ENCODE measurements at places on chromosomes 13 and 19.
A peak's percentile ranks its signal among the peaks of the same experiment; 100 is the strongest.

DNA sequence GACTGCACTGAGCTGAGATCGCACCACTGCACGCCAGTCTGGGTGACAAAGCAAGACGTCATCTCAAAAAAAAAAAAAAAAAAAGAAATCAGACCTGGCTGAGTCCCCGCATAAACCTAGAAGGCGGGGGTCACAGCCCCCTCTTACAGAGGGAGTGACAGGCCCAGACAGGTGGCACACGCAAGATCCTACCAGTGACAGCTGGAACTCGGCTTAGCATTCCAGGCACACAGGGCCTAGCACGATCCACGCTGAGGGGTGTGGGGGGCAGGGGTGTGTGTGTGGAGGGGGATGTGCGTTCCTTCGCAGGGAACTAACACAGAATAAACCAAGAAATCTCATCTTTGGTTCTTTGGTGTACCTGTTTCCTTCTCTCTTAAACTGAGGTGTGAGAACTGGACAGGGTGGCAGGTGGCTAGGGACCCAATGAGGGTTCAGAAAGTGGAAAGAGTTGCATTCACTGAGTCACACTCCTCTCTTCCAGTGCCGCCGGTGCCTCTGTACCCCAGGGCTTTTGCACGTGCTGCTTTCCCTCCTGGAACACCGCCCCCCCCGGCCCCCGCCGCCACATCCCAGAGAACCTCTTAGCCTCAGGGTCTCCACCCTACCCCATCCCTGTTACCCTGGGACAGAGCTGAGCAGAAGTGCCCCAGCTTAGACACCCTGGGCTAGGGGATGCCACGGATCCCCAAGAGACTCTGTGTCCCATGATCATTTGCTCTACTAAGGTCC lies 5.0 kb downstream of the SGTA start:
- DNase-seq, result no peak

- no peak for DNase-seq
These were observed 14.7 kb upstream of the ZNF14 start for GRCh38 chr19:19747357-19748220.

GRCh38 chr19:58546019-58546530 lies 2.2 kb downstream of the TRIM28 start:
- DNase-seq, result no peak

- peak; percentile 32 for DNase-seq
These were observed 76.8 kb upstream of the ZNF835 start for GRCh38 chr19:56748378-56748777.

GRCh38 chr19:56092685-56093631 lies 28.1 kb downstream of the ZNF787 start:
- no peak for DNase-seq

DNA sequence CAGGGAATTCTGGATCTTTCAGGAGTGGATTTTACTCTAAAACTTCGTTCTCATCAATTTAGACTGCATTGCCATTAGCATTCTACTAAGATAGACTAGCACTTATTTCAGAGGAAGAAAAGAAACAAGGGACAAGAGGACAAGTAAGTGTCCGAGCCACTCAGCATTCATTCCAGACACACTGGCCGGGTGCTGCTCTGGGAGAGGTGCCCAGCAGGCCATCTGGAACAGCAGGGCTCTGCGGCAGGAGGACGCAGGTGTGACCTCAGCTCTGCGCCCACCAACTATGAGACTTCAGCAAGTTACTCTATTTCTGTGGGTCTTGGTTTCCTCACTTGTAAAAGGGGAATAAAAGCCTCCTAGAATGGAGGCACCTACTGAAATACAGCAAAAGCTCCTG lies 4.2 kb downstream of the EPS15L1 start:
- no peak for DNase-seq

DNA sequence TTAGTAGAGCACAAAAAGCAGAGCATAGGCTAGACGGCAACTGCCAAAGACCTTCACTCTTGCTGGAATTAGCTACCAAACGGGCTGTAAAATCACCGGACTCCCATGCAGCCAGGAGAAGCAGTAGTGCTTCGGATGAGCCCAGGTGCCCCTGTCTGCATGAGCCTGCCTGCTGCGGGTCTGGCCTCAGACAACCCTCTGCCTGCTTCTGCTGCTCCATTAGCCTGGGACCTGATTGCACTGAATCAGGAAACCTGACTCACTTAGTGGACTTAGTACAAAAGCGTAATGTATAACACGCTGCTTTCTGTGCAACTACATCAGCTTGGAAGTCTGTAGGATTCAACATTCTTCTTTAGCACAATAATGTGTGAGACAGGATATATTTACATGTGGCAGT lies 170.0 kb downstream of the LMO7 start:
- DNase-seq, result no peak

DNA sequence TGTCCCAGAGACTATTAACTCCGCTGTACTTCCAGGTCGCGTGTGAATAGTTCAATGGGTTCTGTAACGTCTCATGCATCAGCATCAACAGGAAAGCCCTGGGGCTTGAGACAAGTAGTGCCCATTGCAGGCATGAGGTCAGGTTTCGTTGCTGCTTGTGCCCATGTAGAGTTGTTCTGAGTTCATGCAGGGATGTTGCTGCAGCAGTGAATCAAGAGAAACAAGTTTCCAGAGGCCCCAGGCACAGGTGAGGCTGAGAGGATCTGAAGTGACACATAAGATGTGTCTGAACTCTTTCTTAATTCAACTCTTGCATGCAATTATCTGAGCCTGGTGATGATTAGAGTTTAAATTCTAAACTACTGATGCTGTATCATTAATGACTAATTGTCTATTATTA lies 8.6 kb upstream of the ZNF283 start:
- DNase-seq, result no peak

DNA sequence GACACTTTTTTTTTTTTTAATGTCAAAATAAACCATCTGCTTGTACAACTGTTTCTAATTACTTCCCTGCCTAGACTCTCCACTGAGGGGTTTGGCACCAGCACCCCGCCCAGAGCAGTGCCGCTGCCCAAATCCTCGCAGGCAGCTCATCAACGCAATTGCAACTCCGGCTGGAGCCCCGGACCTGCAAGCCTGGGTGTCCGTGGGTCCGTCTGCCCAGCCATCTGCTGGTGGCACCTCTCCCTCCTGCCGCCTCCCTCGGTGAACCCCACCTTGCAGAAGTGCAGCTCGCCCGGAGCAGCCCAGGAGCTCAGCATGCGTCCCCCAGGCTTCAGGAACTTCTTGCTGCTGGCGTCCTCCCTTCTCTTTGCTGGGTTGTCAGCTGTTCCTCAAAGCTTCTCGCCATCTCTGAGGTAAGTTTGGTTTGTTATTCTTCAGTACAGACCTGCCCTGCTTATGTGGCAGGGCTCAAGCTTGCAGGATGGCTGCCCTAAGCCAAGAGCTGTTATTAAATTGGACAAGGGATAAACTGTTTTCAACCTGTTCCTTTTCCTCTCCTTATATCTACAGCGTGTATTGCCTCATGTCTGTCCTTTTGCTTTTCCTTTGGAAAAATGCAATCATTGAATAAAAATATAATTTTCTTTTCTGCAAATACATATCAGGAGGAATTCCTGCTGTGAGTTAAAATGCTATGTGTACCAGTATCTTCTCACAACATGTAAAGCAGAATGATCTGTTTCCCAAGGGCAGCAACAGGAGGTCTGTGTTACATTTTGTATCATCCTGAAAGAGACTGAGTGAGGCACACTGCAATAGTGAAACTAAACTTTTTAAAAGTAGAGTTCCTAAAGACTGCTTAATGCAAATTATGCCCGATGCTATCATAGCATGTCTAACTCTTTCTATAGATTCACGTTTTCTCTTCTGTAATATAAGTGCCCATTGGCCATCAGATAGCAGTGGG lies at the start of gene ITGBL1:
Gene ITGBL1, plus strand, starts transcription at position 157 of the 967 bp plus-strand sequence. Its CDS starts 159 bp downstream, at position 316.
- DNase-seq, result peak; percentile 7

- no peak for DNase-seq
These were observed 11.1 kb downstream of the ZC3H4 start for GRCh38 chr19:47102346-47103060.

DNA sequence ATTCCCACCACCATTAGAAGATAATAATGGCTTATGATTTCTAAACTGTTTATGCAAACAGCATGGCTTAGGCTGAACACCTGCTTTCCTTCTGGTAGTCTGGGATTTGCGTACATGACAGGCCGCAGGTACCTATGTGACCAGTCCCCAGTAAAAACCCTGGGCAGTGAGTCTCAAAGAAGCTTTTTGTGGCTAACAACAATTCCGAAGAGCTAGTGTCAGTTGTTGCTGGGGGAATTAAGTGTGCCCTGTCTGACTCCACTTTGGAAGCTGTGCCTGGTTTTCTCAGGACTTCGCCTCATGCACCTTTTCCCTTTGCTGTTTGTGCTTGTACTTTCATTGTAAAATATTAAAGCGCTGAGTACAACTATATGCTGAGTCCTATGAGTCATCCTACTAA lies 250.2 kb upstream of the MIR17HG start:
- no peak for DNase-seq

DNA sequence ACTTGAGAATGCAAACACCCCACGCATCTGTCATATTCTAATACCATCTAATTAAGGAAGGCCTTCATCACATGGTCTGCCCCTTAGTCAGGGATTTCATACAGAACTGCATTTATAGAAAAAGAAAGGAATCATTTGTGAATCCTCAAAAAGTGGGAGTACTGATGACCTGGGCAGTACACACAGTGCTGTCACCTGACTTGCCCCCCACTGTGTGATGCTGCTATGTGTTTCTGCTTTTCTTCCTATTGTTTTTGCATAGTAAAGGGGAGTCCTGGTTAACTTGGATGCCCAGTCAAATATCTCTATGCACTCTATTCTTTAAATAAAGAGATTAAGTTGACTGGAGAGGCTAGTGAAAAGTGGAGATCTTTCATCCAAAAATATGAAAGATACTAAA lies 1921.2 kb upstream of the PRR20A start:
- DNase-seq, result no peak

DNA sequence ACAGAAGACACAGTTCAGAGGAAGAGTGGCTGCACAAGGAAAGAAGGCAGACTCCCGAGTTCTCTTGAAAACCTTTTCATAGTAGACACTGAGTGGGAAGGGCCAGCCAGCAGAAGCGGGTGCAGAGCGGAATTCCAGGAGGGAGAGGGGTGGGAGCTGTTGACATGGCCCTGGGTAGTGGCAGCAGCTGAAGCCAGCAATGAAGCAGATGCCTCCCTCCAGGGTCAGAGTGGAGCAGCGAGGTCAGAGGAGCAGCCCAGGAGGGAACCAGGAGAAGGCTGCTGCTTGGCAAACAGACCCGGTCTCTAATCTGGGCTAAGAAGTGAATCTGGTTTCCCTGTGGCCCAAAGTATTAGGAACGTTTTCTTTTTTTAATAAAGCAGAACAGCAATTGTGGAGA lies 73.9 kb upstream of the SPATA13 start:
- no peak for DNase-seq

DNA sequence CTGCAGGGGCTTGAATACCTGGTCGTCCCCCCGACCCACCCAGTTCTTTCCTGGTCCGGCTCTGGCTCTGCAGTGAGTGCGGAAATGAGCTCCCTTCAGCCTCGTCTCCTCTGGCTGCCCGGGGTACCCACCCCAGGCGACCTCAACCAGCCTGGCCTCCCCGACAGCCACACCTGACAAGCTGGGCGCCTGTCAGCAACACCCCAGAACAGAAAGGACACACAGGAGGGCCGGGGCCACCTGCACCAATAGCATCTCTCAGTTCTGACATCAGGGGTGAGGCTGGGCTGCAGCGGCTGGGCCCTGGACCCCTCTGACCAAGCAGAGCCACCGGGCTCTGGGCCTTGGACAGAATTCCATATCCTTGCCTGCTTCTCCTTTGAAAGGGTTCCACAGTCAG lies 19.7 kb downstream of the SUGP1 start:
- no peak for DNase-seq

- DNase-seq, result peak; percentile 72
These were observed 213.3 kb upstream of the MIR17HG start for GRCh38 chr13:91133941-91134802.

DNA sequence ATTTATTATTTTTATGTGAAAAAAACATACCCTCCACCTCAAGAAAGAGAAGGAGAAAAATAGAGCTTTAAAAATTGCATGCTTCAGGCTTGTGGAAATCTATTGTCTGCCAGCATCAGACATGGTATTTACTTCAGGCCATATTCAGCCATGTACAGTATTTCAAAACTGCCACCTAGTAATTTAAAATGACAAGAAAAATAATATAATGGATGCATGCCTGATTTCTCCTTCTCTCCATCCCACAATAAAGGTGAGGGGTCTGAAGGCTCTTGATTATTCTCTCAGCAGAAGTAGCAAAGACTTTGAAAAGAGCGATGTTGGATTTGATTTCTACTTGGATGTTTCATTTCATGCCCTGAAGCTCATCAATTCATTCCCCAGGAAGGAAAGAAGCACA lies 250.7 kb downstream of the TBC1D4 start:
- no peak for DNase-seq
